IMR-90 (cell line): ENCODE measurements at places on chromosomes 16 and 17. TPM values are rescaled to one million over a fixed set of nuclear protein-coding genes. Genes with fewer than 3 reads are reported as not detected.

The SMURF2 gene
- 119 and 131 TPM in 2 replicates for polyA plus RNA-seq

The PRAC2 gene
- not detected in 2 replicates for polyA plus RNA-seq

The GCGR gene
- polyA plus RNA-seq, result not detected in 2 replicates

The SLC5A11 gene
- not detected in 2 replicates for polyA plus RNA-seq

- peaks cover 11% of the 10 kb centered on the region for H3K4me1 ChIP-seq
- H3K27ac ChIP-seq, result peak overlapping the region; percentile 70
- DNase-seq, result peak; percentile 92
- no peak overlapping the region for H3K4me3 ChIP-seq
Observed at GRCh38 chr16:55487048-55487803, 8.2 kb downstream of the MMP2 start.

The GFAP gene
- polyA plus RNA-seq, result 0.19 and 0.40 TPM in 2 replicates

The KRT17 gene
- polyA plus RNA-seq, result 4.6 and 5.3 TPM in 2 replicates

DNA sequence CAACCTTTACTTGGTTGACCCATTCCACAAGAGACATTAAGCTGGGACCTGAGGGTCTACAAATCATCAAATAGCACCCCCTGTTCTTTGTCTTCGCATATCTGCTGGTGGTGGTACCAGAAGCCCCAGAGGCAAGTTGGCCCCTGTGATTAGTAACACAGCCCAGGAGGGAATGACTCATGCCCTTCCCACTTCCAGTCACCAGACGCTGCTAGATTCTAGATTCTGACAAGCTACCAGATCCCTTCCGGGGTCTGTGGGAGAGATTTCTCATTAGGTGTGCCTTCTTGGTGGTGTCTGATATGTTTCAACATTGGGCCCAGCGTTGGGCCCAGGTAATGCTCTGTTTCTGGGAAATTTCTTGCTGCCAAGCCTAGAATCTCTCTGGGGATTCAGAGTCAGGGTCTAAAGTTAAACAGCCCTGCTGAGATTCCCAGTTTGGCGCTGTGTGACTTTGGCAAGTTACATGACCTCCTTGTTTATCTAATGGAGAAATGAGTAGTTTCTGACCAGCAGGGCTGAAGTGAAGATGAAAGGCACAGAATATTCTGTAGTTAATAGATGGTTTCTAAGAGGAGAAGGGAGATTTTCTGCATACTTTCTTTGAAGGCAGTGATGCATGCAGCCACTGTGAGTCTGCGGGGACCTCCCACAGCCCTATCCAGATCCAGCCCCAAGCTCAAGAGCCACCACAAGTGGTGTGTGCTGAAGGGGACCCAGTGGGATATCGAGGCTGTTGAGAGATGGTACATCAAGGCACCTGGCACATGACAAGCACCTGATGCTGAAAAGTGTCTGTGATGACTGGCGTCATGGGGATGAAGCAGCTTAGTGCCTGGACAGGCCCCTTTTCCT is 3.9 kb downstream of the TRPV2 start:
- H3K4me3 ChIP-seq, result 0 out of 2 replicates have a peak overlapping the region, but pooled peaks have one; percentile 3
- H3K27me3 ChIP-seq, result no peaks in the 10 kb centered on the region
- peaks cover 34% of the 10 kb centered on the region for H3K4me1 ChIP-seq
- H3K27ac ChIP-seq, result peak overlapping the region; percentile 96
- peaks cover 5% of the 10 kb centered on the region; the same call in 1 of the 2 replicates for H3K36me3 ChIP-seq

- no peak for DNase-seq
- H3K36me3 ChIP-seq, result no peaks in the 10 kb centered on the region
- no peaks in the 10 kb centered on the region for H3K4me1 ChIP-seq
- H3K4me3 ChIP-seq, result no peak overlapping the region
- peaks cover 23% of the 10 kb centered on the region for H3K27me3 ChIP-seq
Observed at GRCh38 chr17:79715943-79716797, 14.6 kb upstream of the ENPP7 start.

The HBA2 gene
- polyA plus RNA-seq, result not detected in 2 replicates

DNA sequence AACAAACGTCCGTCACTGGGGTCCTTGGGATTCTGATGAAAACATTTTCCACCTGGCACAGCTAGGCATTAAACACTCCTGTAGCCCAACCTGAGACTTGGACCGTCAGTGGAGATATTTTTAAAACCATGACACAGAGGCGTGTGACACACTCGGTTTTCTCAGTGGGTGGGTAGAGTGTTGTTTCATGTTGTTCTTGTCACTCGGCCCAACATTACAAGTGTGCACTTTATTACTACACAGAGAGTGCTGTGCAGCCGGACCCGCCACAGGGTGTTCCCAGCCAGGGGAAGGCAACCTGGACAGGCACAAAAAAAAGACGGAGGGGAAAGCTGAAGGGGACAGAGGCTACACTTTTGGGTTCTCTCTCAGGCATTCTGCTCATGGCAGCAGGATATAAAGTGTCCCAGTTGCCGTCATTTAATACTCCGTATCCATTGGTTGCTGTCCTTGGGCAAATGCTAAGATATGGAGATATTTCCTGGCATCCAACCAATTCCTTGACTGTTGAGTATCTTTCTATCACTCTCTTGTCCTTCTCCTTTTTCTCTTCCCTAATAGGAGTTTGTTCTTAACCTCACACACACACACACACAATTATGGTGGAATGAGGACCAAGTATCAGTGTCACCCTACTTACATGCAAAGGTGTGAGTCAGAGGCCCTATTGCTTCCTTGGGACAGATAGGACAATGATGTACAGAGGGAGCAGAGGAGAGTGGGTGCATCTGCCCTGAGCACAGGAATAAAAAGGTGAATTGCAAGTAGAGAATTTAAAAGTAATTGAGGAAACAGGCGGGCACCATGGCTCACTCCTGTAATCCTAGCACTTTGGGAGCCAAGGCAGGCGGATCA is 154.1 kb upstream of the SOX9 start:
- DNase-seq, result no peak
- no peak overlapping the region for H3K4me3 ChIP-seq
- H3K27me3 ChIP-seq, result no peaks in the 10 kb centered on the region
- H3K4me1 ChIP-seq, result no peaks in the 10 kb centered on the region
- no peaks in the 10 kb centered on the region for H3K36me3 ChIP-seq

- peaks cover 11% of the 10 kb centered on the region for H3K36me3 ChIP-seq
- H3K27ac ChIP-seq, result no peak overlapping the region
- peaks cover 2% of the 10 kb centered on the region; the same call in 1 of the 2 replicates for H3K4me1 ChIP-seq
- no peak overlapping the region for H3K4me3 ChIP-seq
- H3K27me3 ChIP-seq, result no peaks in the 10 kb centered on the region
- peak; percentile 85 for DNase-seq
Observed at GRCh38 chr17:60641810-60642220, 35.8 kb upstream of the BCAS3 start.

DNA sequence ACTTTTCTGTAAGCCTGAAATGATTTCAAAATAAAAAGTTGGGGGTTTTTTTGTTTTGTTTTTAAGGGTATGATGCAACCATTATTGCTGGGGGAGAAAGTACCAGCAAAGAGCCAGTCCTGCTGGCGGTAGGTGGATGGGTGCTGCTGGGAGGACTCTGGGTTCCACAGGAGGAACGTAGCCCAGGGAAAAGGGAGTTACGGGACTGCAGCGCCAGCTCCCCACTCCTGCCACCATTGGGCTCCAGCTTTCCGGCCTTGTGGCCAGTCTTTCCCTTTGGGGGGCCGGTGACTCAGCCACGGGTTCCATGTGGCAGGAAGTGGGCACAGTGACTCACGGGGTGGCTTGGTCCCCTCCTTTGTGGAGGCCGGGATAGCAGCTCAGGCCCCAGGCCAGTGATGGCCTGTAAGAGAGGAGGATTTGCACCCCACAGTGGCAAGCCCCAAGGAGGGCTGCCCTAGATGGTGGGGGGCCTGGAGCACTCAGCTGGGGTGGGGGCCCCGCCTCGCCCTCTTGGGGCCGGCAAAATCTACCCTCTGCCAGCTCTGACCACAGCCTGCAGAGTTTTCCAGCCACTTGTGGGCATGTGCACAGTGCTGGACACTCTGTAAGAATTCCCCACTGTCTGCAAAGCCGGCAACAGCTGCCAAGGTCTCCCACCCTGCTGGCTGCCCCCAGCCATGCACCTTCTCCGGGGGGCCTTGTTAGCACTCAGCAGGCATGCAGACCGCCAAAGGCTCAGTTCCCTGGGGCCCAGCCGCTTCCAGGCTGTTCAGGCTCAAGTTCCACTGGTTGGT is 30.4 kb downstream of the SOCS3 start:
- DNase-seq, result peak; percentile 77
- H3K4me3 ChIP-seq, result no peak overlapping the region
- peaks cover 32% of the 10 kb centered on the region for H3K4me1 ChIP-seq
- peak overlapping the region; percentile 87 for H3K27ac ChIP-seq
- H3K27me3 ChIP-seq, result no peaks in the 10 kb centered on the region
